Stimulated activated CD8-positive, alpha-beta memory T cell treated with anti-CD3 and anti-CD28 coated beads, Interleukin-15, amount 100 ng/mL, for 1 hour (primary cell): ENCODE measurements at places on chromosomes 6 and 20.

DNA sequence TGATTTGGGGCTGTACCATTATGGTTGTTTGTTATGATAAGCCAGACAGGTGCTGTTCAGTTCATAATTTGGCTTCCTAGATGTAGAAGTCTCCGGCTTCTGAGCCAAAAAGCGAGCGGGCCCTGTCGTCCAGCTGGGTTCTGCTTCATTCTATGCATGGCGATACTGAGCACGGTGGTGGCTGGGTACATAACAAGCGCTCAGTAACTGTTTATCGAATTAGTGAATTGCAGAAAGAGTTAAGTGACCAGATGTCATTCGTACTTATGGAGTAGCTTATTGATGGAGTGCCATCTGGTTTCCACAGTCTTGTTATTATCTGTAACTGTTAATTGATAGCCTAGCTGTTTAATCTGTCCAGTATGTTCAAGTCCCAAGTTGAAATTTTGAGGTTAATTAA lies 85.0 kb downstream of the DTD1 start:
- DNase-seq, result no peak

- DNase-seq, result no peak
Observed at GRCh38 chr6:53815381-53816119, 20.7 kb downstream of the LRRC1 start.

DNA sequence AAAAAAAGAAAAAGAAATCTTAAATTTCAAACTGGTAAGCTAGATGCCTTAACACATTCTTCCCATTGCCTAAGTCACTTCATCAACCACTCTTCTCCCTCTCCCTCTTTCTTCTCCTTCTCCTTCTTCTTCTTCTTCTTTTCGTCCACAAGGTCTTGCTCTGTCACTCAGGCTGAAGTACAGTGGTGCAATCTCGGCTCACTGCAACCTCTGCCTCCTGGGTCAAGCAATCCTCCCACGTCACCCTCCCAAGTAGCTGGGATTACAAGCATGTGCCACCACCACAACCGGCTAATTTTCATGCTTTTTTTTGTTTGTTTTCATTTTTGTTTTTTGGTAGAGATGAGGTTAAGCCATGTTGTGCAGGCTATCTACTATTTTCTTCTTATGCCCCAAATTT lies 60.2 kb downstream of the GPR63 start:
- no peak for DNase-seq

GRCh38 chr20:53606364-53606985 lies 12.8 kb upstream of the ZNF217 start:
- DNase-seq, result no peak

DNA sequence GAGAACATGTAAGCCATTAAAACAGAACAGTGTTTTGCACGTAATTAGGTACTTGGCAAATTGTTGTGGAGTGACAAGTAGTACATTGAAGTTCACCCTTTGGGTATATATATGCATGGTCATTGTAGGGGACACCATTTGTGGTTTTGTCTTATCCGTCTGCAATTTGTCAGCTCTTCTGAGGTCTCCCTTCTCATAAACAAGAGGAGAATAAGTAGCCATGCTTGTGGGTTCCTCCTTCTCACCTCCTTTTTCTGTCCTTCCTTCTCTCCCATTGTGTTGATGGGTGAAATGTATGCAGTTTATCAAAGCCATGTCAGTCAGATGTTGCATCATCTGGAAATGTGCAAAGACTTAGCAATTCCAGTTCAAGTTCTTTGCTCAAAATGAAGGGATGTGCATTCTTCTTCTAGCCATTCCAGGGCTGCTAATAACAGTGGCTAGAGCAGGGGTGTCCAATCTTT lies 70.9 kb downstream of the QKI start:
- DNase-seq, result no peak

DNA sequence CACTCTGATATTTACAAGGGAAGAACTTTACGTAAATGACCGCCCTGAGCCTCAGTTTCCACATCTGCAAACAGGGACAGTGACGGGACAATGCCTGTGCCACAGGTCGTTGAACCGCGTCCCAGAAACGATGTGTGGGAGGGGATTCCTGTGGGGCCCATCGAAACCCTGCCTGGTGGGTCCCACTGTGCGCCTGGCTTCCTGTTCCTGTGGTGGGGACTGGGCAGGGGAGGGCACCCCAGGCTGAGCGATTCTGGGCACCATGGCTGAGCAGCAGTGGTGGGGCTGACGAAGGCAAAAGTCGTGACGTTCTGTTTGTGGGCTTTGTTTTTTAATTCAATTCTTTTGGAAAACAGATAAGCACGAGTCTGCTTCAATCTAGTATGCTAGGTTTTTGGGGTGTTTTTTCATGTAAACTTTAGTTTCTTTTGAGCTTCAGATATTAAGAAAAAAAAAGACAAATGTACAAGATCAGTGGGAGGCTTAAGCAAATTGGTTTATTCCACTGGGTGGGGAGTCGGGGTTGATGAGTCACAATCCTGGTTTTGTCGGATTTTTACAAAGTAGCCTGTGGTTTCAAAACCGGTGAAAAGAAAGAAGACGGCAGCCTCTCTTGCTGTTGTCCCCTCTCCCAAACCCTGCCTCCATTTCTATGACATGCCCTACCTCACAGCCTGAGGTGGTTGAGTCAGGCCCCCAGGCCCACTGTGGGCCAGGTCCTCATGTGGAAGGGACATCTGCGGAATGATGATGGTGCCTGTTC lies 40.4 kb downstream of the GNAS-AS1 start:
- DNase-seq, result no peak

- no peak for DNase-seq
Observed at GRCh38 chr6:127162836-127163235, 44.4 kb downstream of the RSPO3 start.

GRCh38 chr6:106039897-106040592 lies 46.1 kb upstream of the PRDM1 start:
- DNase-seq, result no peak

DNA sequence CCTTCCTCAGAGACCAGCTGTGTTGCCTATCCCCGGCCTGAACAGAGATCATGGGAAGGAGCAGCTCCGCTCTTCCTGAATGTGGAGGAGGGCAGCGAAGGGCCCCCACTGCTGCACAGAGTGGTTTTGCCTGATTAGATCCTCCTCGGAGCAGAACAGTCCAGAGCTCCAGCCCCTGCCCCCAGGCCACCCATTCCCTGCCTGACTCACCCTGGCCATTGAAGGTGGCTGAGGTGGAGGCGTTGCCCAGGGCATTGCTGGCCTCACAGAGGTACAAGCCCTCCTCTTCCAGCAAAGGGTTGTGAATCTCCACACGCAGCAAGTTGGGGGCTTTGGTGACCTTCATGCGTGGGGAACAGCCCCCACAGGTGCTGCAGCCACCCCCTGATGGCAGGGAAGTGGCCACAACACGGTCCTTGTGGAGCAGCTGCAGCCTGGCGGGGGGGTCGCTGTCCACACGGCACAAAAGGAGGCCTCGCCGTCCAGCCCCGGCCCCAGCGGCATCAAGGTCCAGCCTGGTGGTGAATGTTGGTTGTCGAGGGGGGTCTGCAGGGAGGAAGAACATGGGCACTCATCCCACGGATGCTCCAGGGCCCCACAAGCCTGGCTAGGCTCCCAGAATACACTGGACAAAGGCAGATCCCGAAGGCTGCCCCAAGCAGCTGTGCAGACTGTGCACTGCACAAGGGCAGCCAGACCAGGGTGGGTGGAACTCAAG lies 14.7 kb downstream of the SIGLEC1 start:
- no peak for DNase-seq

GRCh38 chr6:39577446-39578165 lies 147.6 kb downstream of the KIF6 start:
- DNase-seq, result no peak

DNA sequence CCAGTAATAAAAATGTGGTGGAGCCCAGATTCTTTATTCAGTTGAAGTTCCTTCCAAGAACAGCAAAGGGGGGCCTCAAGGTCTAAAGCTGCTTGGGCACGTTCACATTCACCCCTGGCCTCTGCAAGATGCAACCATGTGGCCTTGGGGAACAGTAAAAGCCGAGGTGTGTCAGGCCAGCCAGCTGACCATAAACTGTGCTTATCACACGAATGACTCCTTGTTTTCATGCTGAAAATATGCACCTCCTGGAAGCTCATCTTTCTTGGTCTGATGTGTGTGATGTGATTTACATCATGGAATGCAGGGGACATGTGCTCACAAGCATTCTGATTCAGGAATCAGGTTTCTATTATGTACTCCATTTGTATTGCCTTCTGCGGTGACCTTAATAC lies 211.6 kb upstream of the MARCKS start:
- DNase-seq, result no peak

DNA sequence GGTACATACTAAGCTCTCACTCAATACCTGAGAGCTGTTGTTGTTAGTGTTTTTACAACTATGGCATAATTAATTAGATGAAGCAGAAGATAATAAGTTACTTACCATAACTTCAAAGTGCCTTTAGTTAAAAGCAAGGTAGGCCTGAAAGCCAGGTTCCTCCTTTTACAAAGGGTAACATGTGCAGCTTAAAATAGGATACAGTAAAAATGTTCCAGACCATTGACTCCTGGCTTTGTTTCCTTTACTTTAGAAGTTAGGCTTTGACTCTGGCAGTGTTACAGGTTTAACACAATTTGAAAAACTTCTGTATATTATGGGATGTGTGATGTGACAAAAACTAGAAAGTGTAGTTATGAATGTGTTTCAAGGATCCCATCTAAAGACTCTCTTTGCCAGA lies 522.5 kb downstream of the EPM2A start:
- no peak for DNase-seq

GRCh38 chr20:60986506-60987156 lies 265.4 kb upstream of the CDH4 start:
- DNase-seq, result no peak

- no peak for DNase-seq
Observed at GRCh38 chr6:31663961-31664789, 622 bp downstream of the GPANK1 start.

DNA sequence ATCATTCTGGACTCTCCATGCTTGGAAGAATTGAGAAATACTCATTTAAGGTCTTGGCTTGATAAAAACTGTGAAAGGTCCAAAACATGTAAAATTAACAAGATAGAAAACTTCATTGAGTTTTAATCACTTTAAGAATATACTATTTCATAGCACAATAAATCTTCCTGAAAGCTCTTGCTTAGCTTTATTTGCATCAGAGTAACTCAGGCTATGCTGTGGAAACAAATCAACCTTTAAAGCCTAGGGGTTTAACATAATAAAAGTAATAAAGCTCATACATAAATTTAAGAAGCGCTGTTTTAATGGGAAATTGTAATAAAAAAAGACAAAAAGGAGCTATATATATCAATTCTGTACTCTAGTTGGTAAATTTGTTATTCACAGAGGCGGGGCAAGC lies 77.2 kb upstream of the PTCHD4 start:
- DNase-seq, result no peak

DNA sequence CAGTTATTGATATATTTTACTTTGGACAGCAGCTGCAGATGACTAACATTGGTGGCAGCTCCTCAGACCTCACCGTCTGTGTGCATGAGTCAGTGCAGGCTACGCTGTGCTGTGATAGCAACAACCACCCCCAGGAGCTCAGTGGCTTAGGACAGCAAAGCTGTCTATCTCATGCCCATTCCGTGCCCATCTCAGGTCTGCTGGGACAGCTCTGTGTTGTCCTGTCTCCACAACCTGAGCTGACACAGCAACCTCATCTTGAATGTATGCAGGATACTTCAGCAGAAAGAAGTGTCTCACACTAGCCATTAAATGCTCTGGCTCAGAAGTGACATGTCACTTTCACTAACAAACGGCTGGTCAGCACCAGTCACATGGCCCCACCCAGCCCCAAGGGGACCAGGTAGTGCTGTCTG lies 47.7 kb downstream of the BANF2 start:
- no peak for DNase-seq

GRCh38 chr20:32806356-32806755 lies 13.4 kb upstream of the MAPRE1 start:
- no peak for DNase-seq

GRCh38 chr20:57525328-57526086 lies 567 bp upstream of the CTCFL start:
- no peak for DNase-seq

DNA sequence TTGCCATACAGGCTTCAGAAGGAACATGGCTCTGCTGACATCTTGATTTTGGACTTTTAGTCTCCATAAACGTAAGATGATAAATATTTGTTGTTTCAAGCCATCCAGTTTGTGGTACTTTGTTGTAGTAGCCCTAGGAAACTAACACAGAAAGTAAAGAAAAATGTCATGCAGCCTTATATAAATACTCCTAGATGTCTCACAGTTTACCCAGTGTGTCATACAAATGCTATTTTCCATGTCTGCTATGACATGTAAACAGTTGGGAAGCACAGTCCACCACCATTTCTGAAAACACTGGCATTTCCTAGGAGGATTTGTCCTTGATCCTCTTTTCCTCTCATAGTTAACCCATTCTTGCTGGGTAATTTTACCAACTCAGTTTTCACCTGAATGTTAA lies 30.6 kb upstream of the ME1 start:
- DNase-seq, result no peak

- no peak for DNase-seq
Observed at GRCh38 chr20:32063695-32064094, 11.7 kb downstream of the HCK start.

DNA sequence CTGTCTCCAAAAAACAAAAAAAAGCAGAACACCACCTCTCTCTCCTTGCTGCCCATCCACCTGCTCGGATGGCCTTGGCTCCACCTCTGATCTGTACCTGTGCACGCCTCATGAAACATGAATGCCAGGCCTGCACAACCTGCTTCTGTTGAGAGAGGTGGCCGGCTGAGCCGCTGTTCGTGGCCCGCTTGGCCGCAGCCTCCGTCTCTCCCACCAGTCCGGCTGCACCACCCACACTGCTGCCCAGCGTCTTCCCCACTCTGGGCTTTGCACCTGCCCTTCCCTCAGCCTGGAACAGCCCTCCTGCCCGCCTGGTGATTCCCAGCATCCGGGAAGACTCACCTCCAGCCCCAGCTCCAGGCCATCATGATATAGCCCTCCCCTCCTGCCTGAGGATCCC lies 12.2 kb upstream of the ZBTB46 start:
- DNase-seq, result no peak

DNA sequence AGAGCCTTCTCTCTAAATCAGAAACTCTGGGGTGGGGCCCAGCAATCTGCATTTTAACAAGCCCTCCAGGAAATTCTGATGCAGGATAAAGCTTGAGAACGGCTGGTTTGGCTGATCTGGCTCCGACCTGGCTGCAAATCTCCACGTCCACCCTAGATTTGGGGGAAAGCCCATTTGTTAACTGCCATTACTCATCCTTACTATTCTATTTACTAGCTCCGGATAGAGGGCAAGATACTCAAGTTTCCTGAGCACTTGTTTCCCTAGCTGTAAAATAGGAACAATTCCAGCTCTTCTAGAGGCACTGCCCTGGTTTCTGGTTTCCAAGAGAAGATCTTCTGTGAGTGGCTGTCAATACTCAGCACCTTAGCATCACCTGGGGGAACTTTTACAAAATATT lies 44.4 kb downstream of the DAAM2 start:
- no peak for DNase-seq
